ENCODE measurements at places on chromosomes 5 and 9.

GRCh38 chr5:18534119-18534518, 899.9 kb downstream of the TAF11L14 start:
- DNase-seq, result no peak

DNA sequence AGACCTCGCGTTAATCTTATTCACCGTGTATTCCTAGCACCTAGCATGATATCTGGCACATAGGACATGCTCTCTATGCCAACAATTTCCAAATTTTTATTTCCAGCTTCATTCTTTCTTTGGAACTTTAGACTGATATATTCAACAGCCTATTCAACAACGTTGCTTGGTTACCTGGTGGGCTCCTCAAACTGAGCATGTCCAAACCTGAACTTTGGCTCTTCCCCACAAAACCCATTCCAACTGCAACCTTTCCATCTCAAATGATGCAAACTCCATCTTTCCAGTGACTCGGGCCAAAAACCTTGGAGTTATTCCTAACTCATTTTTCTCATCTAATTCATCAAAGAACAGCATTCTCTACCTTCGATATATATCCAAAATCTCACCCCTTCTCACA, 525.2 kb downstream of the AGTPBP1 start:
- DNase-seq, result no peak

DNA sequence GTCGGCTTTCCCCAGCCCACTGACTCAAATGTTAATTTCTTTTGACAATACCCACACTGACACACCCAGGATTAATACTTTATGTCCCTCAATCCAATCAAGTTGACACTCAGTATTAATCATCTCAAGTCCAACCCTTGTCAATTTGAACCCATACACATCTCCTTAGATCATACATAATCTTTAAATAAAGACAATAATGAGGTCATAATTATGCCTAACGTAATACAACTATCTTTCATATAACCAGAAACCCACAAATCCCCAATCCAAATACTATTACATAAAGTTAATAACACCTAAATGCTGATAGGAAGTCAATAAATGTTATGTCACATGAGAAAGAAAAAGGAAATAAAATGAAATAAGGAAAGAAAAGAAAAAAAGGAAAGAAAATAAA, 934.2 kb downstream of the CDH9 start:
- no peak for DNase-seq

- no peak for DNase-seq
Measured at GRCh38 chr5:76483433-76483832, 80.3 kb downstream of the IQGAP2 start.

GRCh38 chr9:109192732-109193361, 25.8 kb upstream of the FRRS1L start:
- no peak for DNase-seq

GRCh38 chr5:50439221-50439620, 1.9 kb downstream of the EMB start:
- no peak for DNase-seq

GRCh38 chr9:21789541-21790037, 12.8 kb upstream of the MTAP start:
- peak; percentile 22 for DNase-seq

DNA sequence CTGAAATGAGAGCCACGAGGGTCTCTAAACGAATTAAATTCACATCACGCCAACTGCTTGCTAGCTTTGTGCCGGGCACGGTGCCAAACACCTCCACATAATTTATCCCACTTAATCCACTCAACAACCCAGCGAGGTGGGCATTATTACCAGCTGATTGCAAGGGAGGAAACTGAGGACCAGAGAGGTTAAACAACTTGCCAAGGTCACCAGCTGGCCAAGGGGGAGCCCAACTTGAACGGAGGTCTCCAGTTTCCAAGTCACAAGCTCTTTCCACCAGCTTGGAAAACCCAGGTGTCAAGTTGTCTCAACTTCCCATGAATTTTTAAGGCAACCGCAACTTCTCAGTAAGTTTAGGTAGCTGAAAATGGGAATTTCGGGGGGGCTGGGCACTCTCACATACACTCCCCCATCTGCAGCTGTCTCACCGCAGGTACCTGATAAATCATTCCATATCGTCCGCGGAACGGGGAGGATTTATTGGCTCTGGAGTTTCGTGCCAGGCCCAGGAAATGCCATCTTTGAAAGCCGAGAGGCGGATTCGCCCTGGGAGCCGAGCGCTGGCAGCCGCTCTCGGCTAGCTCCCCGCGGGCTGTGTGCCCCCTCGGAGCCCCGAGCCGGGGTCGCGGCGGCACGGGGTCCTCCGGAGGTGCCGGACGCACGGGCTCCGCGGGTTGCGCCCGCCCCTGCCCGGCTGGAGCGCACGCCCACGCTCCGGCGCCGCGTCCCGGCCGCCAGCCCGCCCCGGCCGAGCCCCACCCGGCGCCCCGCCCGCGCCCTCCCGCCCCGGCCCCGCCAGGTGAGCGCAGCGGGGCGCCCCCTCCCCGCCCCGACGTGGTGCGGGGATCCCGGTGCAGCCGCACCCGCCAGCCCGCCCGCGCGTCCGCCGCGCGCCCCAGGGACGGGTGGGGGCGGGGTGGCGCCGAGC, 617 bp downstream of the PTPN3 start:
- DNase-seq, result no peak

GRCh38 chr9:69121155-69122081, 52.7 kb upstream of the TJP2 start:
- DNase-seq, result no peak

DNA sequence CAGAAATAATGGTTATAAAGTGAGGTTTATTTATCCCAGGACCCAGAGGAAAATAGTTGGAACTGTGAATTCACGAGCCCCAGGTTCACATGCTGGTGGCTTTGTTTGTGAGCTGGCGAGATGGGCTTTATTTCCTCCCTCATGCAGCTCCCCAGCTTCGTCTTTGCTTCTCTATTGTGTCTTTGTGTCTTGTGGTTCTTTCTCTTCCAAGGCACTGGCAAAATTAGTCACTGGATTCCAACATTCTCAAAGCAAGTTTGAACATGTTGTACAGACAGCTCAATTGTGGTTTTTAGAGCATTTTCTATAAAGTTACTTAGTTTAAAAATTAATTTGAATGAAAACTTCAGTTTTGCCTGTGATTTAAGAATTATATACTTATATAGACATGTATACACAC, 7.2 kb downstream of the NDUFS6 start:
- no peak for DNase-seq

DNA sequence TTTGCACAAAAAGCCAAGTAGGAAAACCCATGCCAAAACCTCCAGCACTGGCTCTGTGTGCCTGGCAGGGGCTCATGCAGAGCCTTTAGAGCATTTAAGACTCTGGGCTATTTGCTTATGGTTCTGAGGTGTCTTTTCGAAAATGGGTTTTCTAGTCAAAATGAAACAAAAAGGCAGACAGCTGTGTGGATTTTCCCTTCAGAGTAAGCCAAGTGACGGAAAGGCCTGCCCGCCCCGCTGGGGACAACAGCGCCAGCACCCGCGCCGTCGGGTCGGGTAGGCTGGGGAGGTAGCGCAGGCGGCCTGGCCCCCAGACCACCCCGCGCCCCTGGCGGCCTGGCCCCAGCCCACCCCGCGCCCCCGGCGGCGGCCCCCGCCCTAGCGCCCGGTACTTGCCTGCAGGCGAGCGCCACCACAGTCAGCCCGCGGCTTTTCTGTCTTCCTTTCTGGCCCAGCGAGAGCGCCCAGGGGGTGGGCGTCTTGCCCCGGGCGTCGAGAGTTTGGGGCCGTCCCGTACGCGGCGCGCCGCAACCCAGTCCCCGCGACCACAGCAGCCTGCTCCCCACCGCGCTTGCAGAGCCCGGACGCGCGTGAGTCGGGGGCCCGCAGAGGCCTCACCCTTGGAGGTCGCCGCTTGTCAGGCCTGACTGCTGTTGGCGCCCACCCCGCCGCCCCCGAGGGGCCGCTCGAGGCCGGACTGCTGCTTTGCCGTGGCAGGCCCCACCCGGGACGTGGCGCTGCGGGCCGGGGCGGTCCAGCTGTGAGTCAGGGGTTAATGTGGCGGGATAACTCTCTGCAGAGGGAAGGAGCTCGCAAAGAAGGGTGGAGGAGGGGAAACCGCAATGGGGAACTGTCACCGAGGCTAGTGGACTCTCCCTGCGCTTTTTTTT, at the start of gene TICAM2:
Gene TICAM2, minus strand, starts transcription at position 779 of the 890 bp plus-strand sequence. CDS start 21,223 bp downstream, outside the sequence.
- DNase-seq, result peak; percentile 7

Measured in stimulated activated CD8-positive, alpha-beta memory T cell treated with anti-CD3 and anti-CD28 coated beads, Interleukin-15, amount 100 ng/mL, for 1 hour (primary cell).